ENCODE measurements at places on chromosomes 7 and 10.

GRCh38 chr7:158366916-158367633 is 220.5 kb downstream of the PTPRN2 start:
- DNase-seq, result no peak

DNA sequence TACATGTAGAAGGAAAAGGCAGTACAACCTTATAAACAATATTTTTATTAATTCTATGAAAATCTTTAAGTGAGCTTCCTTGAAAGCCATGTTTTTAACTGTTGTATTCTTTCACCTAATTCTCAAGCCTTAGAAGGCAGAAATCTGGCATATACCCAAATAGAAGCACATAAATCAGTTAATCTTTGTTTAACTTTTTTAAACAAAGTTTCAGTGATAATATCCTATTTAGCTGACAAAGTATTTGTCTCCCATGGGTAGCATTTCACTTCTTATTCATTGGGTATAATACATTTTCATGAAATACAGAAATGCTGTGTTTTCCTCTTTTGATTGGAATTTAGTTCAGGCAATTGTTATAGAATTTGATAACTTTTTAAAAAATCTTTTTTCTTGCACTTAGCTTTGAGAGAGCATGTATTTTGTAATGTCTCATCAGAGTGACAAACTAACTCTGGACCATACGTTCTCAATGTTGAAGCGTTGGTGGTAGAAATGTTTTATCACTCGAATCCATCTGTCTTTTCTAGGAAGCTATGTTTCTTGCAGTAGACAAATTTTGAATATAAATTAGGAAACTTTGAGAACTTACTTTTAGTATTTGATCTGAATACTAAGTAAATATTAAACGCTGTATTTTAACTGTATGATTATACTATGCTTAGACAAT is 78.1 kb downstream of the CREM start:
- no peak for DNase-seq

DNA sequence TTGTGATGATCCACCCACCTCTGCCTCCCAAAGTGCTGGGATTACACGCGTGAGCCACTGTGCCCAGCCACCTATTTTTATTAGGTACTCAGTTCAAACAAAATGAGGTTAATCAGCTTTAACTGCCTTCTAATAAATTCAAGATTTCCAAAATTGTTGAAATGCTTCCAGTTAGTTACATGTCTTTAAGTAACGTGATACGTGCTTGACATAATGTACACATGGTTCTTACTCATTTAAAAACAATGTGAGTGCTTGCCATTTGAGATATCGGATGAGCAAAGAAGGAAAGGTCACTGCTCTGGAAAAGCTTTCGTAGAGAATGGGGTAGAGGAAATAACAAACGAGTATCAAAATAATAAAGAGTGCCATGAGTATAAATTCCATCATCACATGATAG is 83.6 kb downstream of the KMT2E start:
- DNase-seq, result no peak

GRCh38 chr7:157086508-157087187 is 52.1 kb upstream of the UBE3C start:
- no peak for DNase-seq

DNA sequence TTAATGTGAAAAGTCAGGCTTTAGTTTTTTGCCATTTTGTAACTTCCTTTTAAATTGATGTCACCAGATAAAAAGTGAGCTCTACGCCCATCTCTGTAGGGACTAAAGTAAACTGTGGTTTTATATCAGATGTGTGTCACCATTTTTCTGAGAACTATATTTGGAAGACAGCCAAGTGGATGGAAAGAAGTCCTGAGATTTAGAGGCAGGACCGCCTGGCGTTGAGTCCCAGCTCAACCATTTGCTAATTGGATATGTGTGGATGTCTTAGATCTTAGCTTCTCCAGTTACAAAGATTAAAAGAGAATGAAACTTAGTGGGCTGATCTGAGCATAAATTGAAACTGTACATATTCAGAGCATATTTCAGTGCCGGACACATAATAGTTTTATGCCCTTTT is 691.6 kb upstream of the CELF2 start:
- no peak for DNase-seq

GRCh38 chr7:49778731-49779270 is 5.4 kb downstream of the VWC2 start:
- DNase-seq, result no peak

DNA sequence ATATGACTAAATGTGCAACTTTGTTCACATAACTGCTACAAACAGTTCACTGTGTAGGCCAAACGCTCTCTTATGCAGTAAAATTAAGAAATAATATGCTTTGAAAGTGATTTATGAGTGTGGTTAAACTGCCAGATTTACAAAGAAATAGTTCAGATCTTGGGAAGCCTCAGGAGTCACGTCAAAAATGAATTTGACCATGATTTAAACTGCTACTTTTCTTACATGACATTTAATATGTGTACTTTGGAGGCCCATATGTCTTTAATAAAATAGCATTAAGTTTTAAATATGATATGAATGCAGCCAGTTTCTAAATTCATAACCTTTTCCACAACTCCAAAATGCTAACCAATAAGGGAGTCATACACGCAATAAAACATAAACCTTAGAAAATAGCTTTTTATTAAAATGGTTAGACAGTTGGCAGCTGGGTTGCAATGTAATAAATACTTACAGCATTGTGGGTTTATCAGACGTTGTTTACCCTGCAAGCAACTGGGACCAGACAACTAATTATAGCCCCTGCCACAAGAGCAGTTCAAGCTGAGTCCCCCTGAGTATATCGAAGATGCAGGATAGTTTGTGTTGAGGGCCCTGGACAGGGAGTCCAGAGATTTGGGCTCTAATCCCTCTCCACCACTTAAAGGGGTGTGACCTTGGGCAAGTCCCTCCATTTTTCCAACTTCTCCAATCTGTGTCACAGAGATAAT is 640.4 kb downstream of the LRMDA start:
- DNase-seq, result no peak

GRCh38 chr7:154744861-154745258 is 258.1 kb downstream of the PAXIP1 start:
- no peak for DNase-seq

GRCh38 chr7:110544194-110544593 is 546.7 kb upstream of the LRRN3 start:
- DNase-seq, result no peak

- DNase-seq, result no peak
Measured at GRCh38 chr10:131198843-131199242, 112.7 kb downstream of the TCERG1L start.

Data from activated T-helper 1 cell treated with Interleukin-2 at 50 U/mL for 16 hours (primary cell).